ENCODE measurements at places on chromosomes 3 and 15.

DNA sequence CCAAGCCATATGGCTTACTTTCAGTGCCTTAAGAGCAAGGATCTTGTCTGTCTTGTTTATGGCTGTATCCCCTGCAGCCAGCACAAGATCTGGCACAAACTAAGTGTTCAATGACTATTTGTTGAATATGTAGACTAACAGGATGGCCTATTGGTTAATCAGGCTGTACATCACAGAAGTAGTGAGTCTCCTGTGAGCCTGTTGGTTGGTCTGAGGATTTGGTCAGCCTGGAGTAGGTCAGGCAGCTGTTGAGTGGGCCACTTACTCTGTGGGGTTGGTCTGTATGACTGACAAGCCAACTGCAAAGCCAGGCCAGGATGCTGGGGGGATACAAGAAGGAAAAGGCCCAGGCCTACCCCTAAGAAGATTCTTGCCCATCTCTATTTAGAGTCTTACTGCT lies 33.4 kb upstream of the CILP start:
- peak; percentile 36 for DNase-seq

DNA sequence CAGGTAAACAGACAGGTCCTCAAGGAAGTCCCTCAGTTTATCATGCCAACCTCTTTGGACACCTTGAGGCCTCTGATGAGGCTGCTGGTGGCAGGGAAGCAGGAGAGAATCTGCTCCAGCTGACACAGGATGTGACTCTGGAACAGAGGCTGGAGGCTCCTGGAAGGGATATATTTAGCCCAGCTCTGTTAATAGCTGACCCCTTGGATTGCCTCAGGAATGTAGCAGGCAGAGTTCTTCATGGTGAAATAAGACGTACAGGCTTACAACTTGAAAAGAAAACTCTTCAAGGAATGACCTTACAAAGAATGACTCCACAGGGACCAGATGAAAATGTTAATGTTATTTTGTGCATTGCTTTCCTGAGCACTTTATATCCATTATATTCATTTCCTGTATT lies 90.5 kb downstream of the AQP9 start:
- DNase-seq, result peak; percentile 57

DNA sequence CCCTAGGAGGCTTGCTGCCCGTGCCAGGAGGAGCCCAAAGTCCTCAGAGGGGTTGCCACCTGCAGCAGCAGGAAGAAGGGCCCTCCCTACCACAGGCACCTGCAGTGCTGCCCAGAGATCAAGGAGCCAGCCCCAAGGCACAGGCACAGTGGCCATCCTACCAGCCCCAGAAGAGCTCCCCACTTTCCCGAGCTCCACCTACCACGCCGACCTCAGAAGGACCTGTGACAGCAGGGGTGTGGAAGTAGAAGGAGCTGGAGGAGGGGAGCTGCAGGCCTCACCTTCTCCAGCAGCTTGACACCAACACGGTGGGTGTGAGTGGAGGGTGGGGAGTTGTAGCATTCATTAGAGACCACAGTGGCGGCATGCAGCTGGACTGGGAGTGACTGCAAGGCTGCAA lies 485.8 kb downstream of the GABRG3 start:
- no peak for DNase-seq

DNA sequence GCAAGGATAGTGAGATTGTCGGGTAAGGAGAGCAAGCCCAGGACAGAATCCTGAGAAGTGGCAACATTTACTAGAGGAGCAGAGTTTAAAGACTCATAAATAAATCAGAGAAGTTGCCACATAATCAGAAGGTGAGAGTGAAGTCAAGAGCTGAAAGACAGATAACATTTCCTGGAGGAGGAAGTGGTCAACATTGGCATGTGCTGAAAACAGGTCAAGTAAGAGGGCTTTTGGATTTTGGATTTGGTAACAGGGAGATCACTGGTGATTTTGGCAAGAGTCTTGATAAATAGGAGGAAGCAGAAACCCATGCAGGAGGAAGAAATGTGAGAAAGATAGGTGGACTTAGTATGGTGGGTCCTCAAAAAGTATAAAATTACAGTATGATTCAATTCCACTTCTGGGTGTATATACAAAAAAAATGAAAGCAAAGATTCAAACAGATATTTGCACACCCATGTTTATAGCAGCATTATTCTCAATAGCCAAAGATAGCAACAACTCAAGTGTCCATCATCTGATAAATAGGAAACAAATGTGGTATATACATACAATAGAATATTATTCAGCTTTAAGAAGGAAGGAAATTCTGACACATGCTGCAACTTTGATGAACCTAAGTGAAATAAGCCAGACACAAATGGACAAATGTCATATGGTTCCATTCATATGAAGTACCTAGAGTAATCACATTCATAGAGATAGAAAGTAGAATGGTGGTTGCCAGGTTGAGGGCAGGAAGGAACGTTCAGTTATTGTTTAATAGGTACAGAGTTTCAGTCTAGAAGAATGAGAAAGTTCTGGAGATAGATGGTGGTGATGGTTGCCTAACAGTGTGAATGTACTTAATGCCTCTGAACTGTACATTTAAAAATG lies 27.3 kb upstream of the MBNL1 start:
- DNase-seq, result no peak

DNA sequence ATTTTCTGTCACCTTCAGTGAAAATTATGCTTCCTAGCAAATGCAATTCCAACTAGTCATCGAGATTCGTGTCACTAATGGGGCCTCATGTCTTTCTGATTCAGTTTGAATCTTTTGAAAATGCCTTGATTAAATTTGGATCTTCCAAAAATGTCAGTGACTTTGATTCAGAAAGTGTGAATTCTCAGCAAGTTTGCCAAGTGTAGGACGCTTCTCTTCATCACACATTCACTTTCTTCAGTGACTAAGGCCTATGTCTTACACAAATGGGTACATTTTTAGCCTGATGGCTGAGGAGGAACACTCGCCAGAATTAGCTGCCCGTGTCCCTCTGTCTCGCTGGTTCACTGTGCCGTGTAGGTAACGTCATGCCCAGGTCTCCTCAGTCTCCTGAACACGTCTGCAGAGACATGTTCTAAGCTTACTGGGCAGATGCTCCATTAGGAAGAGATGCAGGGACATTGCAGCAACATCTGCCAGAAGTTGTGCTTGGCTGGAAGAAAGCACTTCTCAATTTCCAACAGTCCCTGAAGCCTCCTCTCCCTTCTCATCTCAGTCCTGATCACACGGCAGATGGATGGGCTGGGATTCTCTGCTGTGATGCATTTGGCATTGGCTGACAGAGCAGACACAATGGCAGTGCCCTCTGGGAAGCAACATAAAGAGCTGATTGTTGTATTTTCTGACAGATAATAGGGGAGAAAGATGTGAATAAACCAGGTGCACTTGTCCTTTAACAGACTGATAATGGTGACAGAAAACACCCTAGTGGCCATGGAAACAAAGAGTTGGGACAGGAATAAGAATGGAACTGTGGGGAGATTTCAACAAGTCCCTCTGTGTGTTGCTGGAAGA lies 29.1 kb upstream of the LYZL4 start:
- peak; percentile 31 for DNase-seq

GRCh38 chr3:147903026-147903425 lies 493.9 kb downstream of the ZIC1 start:
- DNase-seq, result peak; percentile 28

- DNase-seq, result peak; percentile 14
Measured at GRCh38 chr3:189632242-189632641, 1.1 kb downstream of the TP63 start.

GRCh38 chr3:32990116-32990515 lies 38.7 kb downstream of the CCR4 start:
- DNase-seq, result no peak
